ENCODE measurements at places on chromosomes 3 and 15. TPM values are rescaled to one million over a fixed set of nuclear protein-coding genes. Genes with fewer than 3 reads are reported as not detected.

GRCh38 chr15:63905558-63906265 is 72.0 kb upstream of the HERC1 start:
- H3K27ac ChIP-seq = peak overlapping the region; percentile 83
- DNase-seq = no peak
- no peaks in the 10 kb centered on the region for H3K36me3 ChIP-seq
- peaks cover 13% of the 10 kb centered on the region for H3K4me1 ChIP-seq
- no peaks in the 10 kb centered on the region for H3K27me3 ChIP-seq

CADM2 gene
- total RNA-seq = 2.0 TPM

NR1I2 gene
- 0.25 TPM for total RNA-seq

DNA sequence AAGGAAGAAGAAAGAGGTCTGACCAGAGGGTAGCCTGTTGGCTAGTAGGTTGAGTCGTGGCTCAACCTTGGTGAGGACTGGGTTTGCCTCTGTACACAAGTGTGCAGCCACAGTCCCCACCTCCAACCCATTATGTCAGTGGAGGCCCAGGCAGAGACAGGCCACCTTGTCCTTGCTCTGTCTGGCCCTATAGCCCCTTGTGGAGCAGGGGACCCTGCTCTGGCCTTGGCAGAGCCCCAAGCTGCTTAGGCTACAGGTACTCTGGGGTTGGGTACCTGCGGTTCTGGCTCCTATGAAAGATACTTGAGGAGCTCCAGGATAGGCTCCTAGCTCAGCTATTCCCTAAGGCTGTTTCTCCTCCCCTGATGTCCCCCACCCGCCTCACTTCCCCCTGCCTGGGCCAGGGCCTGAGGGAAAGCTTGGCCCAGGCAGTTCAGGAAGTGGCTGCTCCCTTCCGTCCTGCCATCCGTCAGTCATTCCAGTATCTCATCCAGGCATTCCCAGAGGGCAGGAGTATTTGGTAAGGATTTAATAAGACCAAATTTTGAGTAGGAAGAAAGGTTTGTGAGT is 44.0 kb downstream of the FGD5 start:
- peak overlapping the region; percentile 86 for H3K27ac ChIP-seq
- H3K4me1 ChIP-seq = peaks cover 13% of the 10 kb centered on the region
- peaks cover 19% of the 10 kb centered on the region for H3K36me3 ChIP-seq
- DNase-seq = no peak

VEPH1 gene
- total RNA-seq = 0.56 TPM

NLGN1 gene
- total RNA-seq = 19.9 TPM

DNA sequence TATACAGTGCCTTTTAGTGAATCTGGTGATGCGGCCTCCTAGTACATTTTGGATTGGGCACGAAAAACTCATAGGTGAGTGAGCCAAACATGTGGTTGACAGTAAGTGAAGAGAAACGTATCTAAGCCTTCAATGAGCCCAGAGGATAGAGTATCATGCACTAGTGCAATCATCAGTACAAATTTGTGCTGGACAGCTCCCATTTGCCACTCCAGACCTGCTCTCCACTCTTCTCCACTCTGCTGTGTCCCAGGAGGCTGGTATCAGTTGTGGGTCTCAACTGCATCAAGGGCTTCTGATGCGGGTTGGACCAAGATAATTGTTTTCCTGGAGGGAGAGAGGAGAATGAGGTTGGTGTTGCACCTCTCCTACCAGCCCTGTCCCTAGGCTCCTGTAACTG is 9.1 kb upstream of the RASGRF1 start:
- H3K4me3 ChIP-seq = no peak overlapping the region
- H3K27me3 ChIP-seq = peaks cover 6% of the 10 kb centered on the region
- no peaks in the 10 kb centered on the region for H3K4me1 ChIP-seq

GRCh38 chr3:64046996-64047594 is 23.8 kb upstream of the PSMD6 start:
- H3K36me3 ChIP-seq = no peaks in the 10 kb centered on the region
- no peak overlapping the region for H3K4me3 ChIP-seq
- H3K4me1 ChIP-seq = no peaks in the 10 kb centered on the region
- no peak overlapping the region for H3K27ac ChIP-seq
- H3K27me3 ChIP-seq = no peaks in the 10 kb centered on the region
- DNase-seq = no peak

- H3K27me3 ChIP-seq = no peaks in the 10 kb centered on the region
- peaks cover 42% of the 10 kb centered on the region for H3K4me1 ChIP-seq
- H3K4me3 ChIP-seq = no peak overlapping the region
Measured at GRCh38 chr3:150372722-150373121, 35.4 kb upstream of the TSC22D2 start.

GRCh38 chr3:4409971-4410573 is 57.0 kb downstream of the SUMF1 start:
- H3K36me3 ChIP-seq = peaks cover 42% of the 10 kb centered on the region
- no peaks in the 10 kb centered on the region for H3K27me3 ChIP-seq
- no peak overlapping the region for H3K27ac ChIP-seq
- no peak overlapping the region for H3K4me3 ChIP-seq

DNA sequence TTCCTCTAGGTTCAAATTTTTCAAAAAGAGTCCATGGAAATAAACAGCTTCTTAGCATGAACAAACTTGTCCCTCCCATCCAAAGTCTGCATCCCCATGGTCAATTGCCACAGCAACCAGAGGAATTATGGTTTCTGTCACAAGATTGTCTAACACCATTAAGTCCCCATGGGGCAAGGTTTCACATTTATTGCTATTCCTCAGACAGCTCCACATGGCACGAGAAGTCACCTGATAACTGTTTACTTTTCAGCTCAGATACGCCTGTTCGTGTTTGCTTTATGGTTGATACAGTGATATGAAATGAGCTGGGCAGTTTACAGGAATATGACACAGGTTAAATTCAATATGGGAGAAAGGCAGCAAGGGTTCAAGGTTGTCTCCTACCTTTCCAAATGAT is 37.9 kb upstream of the MUC13 start:
- H3K27me3 ChIP-seq = no peaks in the 10 kb centered on the region
- no peak for DNase-seq
- no peak overlapping the region for H3K27ac ChIP-seq
- peaks cover 7% of the 10 kb centered on the region for H3K36me3 ChIP-seq

- H3K36me3 ChIP-seq = no peaks in the 10 kb centered on the region
- no peak overlapping the region for H3K4me3 ChIP-seq
- H3K27me3 ChIP-seq = no peaks in the 10 kb centered on the region
- no peak overlapping the region for H3K27ac ChIP-seq
Measured at GRCh38 chr15:80061582-80061981, 2.1 kb downstream of the ZFAND6 start.

DNA sequence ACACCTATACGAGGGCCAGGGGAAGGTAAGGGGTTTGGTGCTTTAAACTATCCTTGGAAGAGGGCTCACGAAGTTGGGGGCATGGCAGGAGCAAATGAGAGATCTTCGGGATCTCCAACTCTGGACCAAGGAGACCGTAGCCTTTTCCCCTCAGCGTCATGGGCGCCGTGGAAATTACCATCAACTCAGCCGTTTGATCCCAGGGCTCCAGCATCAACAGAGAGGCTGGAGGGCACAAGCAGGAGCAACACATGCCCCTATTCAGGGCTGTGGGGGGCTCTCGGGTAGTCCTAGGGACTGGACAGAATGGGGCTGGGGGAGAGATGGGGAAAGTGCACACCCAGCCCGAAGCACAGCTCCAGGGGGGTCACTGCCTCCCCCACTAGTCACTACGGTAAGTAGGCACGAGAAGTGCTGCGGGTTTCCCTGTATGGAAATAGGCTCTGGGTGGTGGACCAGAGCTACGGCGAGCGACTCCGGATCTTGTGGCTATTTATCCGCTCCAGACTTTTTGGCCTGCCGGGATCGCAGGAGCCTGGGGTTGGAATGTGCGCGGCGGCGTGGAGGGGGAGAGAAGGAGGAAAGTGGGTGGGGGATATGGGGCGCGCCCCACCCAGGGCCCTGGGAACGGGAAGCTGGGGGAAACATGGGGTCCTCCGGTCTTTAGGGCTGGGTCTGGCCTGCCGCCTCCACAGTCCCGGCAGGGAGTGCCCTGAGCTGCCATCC is 539 bp upstream of the LAMB2 start:
- H3K4me1 ChIP-seq = peaks cover 35% of the 10 kb centered on the region
- peak; percentile 88 for DNase-seq
- H3K36me3 ChIP-seq = no peaks in the 10 kb centered on the region
- H3K27me3 ChIP-seq = no peaks in the 10 kb centered on the region

MUC20 gene
- 2.6 TPM for total RNA-seq

- H3K4me1 ChIP-seq = no peaks in the 10 kb centered on the region
- H3K36me3 ChIP-seq = no peaks in the 10 kb centered on the region
- no peak overlapping the region for H3K27ac ChIP-seq
- DNase-seq = no peak
- H3K27me3 ChIP-seq = no peaks in the 10 kb centered on the region
Measured at GRCh38 chr3:109155828-109156227, 19.3 kb downstream of the C3orf85 start.

DNA sequence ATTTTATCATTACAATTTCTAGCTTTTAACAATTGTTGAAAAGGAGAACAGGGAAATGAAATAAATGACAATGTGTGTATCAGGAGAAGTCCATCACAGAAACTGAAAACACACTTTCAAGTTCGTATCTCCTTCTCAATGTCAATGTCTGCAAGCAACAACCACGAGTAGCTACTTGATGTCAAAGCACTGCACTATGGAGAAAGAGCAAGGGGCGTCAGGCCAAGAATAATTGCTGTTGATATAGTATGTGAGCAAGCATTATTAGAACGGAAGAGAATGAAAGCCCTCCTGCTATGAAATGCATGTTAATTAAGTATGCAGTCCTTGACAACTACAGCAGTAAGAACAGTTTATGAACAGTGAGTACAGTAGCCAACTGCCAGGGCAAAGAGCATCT is 1250.1 kb downstream of the ZPLD1 start:
- no peaks in the 10 kb centered on the region for H3K4me1 ChIP-seq
- H3K4me3 ChIP-seq = no peak overlapping the region
- no peaks in the 10 kb centered on the region for H3K27me3 ChIP-seq
- no peaks in the 10 kb centered on the region for H3K36me3 ChIP-seq
- DNase-seq = no peak

DNA sequence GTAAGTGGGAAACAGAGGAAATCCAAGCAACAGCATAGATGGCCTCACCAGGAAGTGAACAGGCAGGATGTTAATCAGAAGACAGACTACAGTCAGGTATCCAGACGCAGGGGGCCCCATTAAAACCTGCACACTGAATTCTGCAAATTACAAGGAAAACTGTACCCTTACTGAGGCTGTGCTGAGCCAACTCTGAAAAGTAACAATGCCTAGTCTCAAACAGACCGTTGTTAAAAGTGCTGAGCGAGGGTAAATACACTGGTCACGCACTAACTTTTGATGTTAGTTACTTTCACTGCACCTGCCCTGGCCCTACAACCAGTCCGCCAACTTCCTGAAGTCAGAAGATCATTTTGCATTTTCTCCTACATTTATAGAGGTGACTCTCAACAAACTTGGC is 1.0 kb downstream of the TAMM41 start:
- peaks cover 43% of the 10 kb centered on the region for H3K36me3 ChIP-seq
- DNase-seq = no peak
- peak overlapping the region; percentile 93 for H3K27ac ChIP-seq
- no peaks in the 10 kb centered on the region for H3K27me3 ChIP-seq

Data from heart right ventricle (tissue), 16 donors.